AG09309 (cell line): ENCODE measurements at places on chromosomes 3 and 15.

DNA sequence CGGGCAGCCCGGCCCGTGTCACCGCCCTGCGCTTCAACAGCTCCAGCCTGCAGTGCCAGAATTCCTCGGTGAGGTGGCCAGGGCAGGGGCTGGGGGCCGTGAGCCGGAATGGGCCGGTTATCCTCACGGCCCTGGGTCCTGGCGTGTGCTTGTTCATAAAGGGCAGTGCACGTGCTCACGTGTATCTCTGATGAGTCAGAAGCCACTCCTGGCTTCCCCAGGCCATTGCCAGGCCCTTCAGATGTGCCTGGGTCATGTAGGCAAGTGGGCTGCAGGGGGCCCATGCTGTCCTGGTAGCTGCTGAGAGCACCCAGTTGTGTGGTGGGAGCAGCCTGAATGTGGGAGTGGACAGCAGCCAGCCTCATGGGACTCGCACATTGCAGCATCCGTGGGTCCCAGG lies 29.2 kb downstream of the PLXNA1 start:
- no peak for DNase-seq

GRCh38 chr3:46372492-46373359 lies 2.0 kb downstream of the CCR5 start:
- DNase-seq, result peak; percentile 5

DNA sequence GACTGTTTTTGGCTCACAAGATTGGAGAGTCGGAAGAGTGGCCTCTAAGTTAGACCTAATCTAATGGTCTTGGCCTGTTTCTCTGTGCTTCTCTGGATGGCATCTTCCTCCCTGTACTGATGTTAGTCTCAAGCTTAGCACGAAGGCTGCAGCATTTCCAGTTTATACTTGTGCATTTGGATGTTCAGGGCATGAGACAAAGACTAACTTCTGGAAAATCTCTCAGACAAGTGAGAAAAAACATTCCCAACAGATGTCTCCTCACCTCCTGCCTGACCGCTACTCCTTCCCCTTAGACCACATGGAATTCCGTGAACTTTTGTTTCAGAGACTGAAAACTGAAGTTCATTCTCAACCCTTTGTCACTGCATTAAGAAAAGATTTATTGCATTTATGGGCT lies 410.8 kb upstream of the MCTP2 start:
- DNase-seq, result no peak

- DNase-seq, result peak; percentile 90
These were observed 91.4 kb downstream of the NFKBIZ start for GRCh38 chr3:101940521-101941317.

GRCh38 chr3:87975716-87976115 lies 83.1 kb downstream of the CGGBP1 start:
- DNase-seq, result no peak

GRCh38 chr15:99981191-99981647 lies 248.0 kb upstream of the LYSMD4 start:
- DNase-seq, result no peak

DNA sequence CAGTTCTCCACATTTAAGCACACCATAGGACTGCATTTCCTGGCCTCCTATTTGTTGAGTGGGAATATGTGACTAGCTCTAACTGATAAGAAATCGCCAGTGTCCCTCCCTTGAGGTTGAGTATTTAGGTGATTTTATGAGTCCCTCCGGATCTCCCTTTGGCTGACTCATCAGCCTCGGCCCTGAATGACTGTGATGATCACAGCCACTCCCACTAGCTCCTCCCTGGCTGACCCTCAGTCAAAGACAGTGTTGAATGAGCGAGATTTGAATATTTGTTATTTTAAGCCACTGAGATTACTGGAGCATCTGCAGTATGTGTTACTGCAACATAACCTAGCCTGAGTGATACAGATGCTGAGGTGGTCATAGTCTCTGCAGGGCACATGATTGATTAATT lies 515.3 kb downstream of the EPHB1 start:
- no peak for DNase-seq

DNA sequence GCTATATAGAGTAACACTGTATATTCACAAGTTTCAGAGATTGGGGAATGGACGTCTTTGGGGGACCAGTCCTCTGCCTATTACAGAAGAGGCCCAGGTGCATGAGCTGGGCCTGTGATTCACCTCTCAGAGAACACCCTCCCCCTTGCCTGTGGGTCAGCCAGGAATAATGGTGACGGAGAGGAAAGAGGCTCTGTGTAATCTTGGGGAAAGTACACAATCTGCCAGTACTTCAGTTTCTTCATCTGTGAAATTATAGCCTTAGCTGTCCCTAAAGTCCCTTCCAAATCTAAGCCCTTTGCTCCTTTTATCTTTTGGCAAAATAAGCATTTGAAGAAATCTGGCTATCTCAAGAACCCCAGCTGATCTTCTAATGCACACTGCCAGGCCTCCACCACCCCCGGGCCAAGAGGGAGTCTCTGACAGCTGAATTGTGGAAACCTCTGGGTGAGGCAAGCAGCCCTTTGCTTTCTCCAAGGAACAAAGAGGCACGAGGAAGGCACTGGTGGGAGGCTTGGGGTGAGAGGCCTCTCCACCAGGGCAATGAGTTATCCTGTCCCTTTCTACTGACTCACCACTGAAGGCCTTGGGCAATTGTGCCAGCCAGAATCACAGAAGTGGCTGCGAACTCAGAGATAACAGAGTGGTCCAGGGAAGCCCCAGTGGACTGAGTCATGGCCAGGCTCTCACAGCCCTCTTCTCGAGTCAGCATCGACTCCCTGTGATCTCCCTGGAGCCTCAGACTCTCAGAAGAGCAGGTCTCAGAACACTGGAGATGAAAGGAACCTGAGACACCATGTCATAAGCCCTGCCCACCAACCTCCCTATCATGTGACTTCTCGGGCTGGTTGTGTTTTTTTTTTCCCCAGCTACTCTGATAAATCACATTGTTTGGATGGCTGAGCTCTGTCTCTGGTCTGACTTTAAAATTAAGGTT lies 31.8 kb downstream of the CCNL1 start:
- peak; percentile 54 for DNase-seq

DNA sequence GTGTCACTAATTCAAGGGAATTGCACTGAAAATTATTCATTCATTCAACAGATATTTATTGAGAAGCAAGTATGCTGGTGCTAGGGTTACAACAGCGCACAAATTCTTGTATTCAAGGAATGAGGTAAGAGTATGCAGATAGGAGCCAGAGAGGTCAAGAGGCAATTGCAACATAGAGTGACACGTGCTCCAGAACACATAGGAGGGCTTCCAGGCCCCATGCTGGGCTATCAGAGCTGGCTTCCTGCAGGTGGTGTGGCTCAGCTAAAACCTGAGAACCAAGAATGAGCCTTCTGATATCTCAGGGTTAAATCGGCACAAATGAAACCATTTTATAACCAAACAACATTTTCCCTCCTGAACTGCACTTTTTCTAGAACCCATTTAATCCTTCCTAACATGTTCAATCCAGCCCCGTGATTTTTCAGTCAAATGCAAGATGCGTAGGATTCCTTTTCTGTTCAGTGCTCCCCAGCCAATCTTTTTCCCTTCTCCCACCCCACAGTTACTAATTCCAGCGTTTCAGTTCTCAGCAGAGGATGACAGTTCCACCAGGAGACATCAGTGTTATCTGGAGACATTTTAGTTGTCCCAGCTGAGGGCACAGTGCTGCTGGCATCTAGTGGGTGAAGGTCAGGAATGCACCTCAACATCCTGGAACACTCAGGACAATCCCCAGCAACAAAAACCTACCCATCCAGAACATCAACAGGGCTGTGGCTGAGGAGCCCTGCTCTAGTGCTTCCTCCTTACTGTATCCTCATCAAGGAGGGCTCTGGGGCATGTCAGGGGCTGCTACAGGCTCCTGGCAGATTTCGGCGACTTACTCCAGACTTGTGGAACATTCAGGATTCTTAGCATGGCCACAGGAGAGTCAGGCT lies 13.1 kb downstream of the CCR5AS start:
- DNase-seq, result no peak

DNA sequence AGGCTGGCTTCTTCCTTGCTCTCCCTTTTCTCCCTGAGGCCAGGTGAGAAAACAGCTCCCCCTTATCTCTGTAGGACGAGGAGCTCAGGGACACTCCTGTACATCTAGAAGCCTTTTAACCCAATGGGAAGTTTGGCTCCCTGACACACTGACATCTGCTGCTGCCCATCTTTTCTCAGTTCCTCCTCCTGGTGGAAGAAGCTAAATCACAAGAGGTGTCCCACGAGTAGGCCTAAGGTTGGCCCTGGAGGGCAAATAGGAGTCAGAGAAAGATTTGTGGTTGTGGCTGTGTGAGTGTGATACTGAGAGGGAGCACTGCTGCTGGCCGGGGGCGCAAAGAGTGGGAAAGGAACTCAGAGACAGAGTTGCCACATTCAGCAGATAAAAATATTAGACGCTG lies 49.5 kb downstream of the ARHGAP31 start:
- no peak for DNase-seq

DNA sequence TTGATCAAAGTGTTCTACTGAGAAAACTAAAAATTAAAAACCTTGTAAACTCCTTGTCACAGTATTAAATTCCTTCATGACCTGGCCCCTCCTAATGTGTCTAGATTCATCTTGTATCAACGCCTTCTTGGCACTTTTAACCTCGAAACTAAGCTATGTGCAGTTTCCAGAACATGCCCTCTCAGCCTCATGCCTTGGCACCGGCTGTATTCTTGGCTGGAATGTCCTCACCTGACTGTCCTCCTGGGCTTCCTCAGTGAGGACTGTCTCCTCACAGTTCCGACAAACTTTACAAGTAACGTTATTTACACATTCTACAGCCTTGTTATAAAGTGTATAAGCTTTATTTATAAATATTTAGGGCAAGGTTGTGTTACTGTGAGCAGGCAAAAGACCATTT lies 196.5 kb upstream of the SLC2A2 start:
- no peak for DNase-seq

GRCh38 chr3:76565496-76566210 lies 474.2 kb upstream of the ROBO2 start:
- DNase-seq, result no peak

GRCh38 chr15:68277131-68277602 lies 378 bp upstream of the FEM1B start:
- DNase-seq, result no peak

DNA sequence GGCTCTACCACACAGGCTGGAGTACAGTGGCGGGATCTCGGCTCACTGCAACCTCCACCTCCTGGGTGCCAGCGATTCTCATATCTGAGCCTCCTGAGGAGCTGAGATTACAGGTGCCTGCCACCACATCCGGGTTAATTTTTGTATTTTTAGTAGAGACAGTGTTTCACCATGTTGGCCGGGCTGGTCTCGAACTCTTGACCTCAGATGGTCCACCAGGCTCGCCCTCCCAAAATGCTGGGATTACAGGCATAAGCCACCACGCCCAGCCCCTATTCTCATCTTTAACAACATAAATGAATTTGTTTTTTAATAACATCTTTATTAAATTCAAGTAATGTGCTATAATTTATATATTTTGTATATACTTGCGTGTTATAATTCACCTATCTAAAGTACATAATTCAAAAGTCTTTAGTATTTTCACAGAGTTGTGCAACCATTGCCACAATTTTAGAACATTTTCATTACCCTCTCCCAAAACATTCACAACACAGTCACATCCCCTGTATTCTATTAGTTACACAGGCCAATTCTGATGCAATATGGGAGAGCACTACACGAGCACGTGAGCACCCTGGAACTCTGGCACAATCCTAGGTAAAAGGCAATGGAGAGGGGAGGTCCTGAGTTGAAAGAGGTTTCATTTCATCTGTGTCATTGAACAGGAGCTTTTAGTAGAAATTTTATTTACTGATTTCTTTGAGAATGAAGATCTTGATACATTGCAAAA lies 21.2 kb upstream of the MTMR14 start:
- no peak for DNase-seq

DNA sequence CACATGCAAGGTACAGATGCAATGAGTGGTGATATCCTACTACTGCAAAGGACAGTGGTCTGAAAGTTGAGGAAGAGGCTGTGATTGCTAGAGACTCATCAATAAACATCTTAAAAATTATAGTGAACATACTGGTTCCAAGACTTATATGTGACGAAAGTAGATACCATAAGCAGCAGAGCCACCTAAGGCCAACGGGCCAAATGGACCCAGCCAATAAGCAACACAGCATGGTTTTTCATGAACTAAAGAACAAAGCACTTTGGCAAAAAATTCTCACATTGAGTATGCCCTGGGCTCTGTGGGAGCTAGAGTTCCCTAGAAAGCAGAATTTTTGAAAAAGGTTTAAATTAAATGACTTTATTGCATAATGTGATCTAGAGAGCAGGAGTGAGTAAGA lies 272.1 kb downstream of the SI start:
- DNase-seq, result no peak

GRCh38 chr3:57855943-57856342 lies 99.8 kb downstream of the SLMAP start:
- no peak for DNase-seq

DNA sequence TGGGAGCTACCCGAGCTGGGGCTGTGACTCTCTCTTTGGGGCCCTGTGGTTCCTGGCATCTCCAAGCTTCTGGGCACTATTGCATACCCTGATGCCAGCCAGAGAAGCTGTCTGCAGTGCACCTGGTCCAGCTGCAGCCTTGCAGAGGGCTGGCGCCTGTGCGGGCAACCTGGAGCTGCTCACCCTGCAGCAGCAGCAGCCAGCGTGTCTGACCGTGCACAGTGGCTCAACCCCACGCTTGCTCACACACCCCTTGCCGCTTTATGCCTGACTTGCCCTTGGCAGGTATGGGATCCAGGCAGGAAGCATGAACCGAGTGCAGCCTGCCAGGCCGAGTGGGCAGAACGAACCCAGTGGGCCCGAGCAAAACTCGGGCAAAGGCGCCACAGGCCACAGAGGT lies 69.9 kb downstream of the GLB1 start:
- no peak for DNase-seq

DNA sequence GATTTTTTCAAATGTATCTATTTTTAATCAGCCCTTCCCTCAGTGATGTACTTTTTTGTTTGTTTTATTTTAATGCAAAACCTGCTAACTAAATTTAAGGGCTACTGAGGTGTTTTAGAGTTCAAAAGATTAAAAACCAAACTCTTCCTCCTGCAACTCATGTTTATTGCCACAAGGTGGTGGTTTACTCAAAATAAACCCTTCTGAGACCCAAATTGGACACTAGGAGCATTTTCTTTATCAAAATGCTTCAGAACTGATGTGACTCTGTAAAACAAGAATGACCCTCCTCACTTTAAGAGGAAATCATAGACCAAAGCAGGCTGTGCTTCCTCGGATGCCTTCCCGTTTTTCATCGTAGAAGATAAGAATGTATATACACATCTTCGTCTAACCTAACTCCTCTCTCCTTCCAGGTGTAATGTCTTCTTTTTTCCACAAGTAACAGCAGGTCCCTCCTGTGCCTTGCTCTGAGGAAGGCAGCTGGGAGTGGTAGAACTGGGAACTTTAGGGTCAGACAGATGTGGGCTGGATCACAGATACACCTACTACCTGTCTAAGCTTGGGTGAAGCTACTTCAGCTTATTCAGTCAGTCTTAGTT lies 2.9 kb upstream of the NME9 start:
- DNase-seq, result no peak

- no peak for DNase-seq
These were observed 53.2 kb downstream of the LHFPL4 start for GRCh38 chr3:9500108-9501050.
